ENCODE measurements at places on chromosomes 12 and 14. TPM values are rescaled to one million over a fixed set of nuclear protein-coding genes. Genes with fewer than 3 reads are reported as not detected.

GRCh38 chr14:92135269-92135668 lies 13.5 kb downstream of the CPSF2 start:
- DNase-seq, result no peak

The MYF6 gene
- total RNA-seq, result 0.15 TPM

- DNase-seq, result no peak
Observed at GRCh38 chr12:56160193-56160763, 2.1 kb downstream of the MYL6 start.

- DNase-seq, result no peak
Observed at GRCh38 chr12:87368259-87368658, 660.9 kb downstream of the C12orf50 start.

All from WTC11 (cell line).